ENCODE measurements at places on chromosomes 6 and 20. TPM values are rescaled to one million over a fixed set of nuclear protein-coding genes. Genes with fewer than 3 reads are reported as not detected.

The GATA5 gene
- not detected for polyA plus RNA-seq

The C6orf15 gene
- not detected for polyA plus RNA-seq

DNA sequence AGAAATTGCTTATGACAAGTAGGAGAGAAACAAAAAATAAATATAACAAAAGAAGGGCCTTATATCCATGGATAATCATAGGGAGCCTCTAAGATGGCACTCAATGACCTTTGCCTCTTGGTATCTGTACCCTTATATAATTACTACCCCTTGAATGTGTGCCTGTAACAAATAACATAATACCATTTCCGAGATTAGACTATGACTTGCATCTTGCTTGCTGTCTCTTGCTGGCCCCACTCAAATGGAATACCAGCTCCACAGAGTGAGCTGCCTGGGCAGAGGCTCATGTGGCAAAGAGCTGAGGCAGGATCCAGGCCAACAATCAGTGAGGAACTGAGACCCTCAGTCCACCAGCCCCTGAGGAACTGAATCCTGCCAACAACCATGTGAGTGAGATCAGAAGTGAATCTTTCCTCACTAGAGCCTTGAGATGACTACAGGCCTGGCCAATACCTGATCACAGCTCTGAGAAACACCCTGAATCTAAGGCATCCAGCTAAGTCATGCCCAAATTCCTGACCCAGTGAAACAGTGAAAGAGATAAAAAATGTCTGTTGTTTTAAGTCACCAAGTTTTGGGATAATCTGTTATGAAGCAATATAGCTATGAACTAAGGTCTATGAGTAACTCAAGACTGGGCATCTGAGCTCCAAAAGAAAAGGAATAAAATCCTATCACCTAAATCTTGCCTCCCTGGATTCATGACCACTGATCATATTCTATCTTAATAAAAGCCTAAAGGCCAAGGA lies 5.5 kb downstream of the KATNA1 start:
- DNase-seq, result no peak

DNA sequence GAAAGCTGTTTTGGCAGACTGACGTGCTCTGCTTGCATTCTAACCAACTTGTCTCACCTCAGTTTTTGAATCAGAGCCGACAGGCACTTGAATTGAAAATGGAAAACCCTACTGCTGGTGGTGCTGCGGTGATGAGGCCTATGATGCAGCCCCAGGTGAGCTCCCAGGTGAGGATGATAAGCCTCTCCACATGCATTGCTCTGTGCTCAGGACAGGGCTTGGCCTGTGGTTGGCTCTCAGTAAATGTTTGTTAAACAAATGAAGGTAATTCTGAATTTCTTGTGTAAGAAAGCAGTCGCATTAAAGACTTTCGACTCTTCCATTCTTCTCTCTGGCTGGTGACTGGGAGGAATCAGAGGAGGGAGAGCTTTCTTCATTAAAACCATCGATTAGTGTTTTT lies 136.3 kb downstream of the SULF2 start:
- DNase-seq, result no peak
